ENCODE measurements at places on chromosomes 2 and 18.

DNA sequence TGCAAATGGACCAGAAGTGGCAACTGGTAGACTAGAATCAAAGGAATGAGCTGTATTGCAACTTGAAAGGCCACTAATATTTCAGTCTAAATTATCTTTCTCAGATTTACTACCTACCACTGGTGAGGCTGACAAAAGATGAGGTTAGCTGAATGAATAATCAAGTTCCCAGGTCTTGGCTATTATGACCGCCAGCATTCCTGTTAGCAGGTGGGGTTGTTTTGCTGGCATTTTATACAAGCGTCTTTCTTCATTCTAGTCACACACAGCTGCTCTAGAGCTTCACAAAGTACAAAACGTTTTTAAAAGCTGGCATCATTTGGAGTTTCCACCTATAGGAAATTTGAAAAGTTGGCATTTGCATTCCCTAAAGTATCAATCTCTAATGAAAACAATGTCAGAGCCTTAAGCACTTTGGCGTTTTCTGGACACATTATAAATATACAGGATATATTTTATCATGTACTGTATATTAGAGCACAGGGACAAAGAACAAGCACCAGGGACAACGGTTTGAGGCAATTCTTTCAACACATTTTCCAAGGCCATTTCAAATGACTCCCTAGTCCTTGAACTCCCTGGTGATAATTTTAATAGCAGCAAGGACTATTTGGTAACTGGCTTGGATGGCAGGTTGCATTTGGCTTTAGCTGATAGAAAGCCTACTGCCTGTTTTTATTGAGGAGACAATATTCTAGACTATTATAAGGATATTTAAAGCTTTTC is 410.2 kb upstream of the CHST9 start:
- DNase-seq, result no peak

DNA sequence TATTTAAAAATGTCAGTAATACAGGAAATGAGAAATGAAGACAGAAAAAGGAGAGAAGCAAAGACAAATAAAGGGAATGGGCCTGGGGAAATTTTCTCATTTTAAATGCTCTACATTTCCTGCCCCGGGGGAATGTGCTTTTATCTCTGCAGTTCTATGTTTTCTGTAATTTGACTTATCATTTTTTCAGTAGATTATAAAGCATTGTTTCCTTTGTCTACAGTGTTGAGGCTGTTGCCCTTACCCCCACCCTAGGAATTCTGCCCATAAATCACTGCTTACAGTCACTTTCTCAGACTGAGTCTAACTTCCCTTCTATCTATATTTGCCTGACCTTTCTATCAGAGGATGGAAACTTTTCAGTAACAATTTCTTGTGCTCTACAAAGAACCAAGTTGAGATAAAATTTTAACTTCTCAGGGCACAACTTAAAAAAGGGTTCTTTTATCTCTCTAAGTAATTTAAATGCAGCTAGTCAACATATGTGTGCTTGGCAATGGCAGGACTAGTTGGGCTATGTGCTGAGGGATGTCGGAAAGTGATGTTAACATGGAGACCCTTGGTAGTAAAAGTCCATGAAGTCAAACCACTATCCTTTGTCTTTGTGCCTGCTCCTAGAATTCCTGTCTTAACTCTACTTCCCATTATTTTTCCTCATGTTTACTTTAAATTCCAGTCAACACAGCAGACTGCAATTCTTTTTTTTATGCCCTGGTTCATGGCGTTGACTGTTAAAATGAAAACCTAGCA is 146.5 kb upstream of the MMADHC start:
- no peak for DNase-seq

DNA sequence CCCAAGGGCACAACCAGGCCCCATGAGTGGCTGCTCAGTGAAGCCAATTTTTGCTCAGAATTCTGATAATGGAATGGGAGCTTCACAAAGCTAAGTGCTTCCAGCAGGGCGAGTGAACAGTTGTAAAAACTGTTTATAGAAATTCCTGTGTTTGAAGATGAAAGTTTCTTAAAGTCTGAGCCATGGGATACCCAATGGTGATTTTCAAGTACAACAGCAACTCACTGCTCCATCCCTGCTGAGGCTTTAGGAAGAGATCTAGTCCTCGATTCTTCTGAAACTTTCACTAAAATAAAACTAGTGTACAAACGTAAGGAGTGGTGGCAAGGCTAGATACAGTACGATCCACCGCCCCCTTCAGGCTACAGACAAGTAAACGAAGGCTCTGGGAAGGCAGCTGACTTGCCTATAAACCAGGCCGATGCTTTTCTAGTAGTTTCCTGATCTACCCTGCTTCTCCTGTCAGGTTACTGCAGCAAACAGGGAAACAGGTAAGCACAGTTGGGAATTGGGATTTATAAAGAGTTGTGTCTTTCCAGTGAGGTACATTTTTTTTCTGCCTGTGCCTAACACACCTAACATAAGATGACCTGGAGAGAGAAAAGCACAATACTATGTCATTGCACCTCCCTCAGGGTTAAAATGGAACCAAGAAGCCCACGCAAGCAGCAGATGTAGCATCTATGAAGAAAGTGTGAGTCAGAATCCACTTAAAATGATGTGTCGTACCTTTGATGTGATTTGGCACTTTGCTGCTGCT is 108.7 kb downstream of the UXS1 start:
- DNase-seq, result peak; percentile 40

DNA sequence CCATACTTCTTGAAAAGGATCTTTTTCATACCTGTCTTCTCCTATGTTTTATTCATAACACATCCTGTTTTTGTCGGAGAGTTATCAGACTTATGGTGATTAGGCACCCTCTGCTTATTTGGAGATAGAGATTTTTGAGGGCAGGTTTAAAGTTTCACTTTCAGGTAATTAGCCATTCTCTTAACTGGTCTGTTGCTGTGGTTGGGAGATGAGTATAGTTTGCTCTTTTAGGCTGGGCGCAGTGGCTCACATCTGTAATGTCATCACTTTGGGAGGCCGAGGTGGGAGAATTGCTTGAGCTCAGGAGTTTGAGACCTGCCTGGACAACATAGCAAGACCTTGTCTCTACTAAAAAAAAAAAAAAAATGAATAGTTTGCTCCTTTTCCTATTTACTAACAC is 25.3 kb downstream of the SFTPB start:
- no peak for DNase-seq

DNA sequence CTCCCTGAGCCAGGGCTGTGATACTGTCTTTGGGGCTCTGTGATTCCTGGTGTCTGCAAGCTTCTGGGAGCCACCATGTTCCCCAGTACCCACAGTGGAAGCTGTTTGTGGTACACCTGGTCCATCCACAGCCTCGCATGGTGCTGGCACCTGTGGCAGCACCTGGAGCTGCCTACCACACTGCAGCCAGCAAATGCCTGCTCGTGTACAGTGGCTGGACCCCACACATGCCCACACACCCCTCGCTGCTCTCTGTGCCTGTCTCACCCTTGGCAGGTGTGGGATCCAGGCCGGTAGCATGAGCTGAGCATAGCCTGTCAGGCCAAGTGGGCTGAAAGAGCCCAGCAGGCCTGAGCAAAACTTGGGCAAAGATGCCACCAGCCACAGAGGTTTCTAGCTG is 41.8 kb upstream of the CSRNP3 start:
- DNase-seq, result no peak

GRCh38 chr2:12883906-12884305 is 167.2 kb downstream of the TRIB2 start:
- DNase-seq, result no peak

DNA sequence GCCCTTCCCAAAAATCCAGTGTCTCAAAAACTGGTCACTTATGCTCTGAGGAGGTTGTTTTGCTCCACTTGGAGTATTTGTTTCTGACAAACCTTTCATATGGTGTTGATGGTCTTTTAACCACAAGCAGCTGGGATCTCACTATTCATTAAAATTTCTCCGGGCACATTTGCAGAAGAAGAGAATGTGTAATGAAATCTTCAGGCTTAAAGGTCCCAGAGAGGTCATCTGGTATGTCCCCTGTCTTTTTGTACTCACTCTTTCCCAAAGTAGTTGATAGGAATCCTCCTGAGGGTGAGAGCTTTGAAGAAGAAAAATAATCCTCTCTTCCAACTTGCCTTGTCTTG is 430.8 kb downstream of the SETBP1 start:
- no peak for DNase-seq

- no peak for DNase-seq
Observed at GRCh38 chr2:45879406-45879805, 227.9 kb downstream of the PRKCE start.

- no peak for DNase-seq
Observed at GRCh38 chr2:167524786-167525185, 636.5 kb downstream of the XIRP2 start.
